ENCODE measurements at places on chromosomes 3 and 15. TPM values are rescaled to one million over a fixed set of nuclear protein-coding genes. Genes with fewer than 3 reads are reported as not detected.

DNA sequence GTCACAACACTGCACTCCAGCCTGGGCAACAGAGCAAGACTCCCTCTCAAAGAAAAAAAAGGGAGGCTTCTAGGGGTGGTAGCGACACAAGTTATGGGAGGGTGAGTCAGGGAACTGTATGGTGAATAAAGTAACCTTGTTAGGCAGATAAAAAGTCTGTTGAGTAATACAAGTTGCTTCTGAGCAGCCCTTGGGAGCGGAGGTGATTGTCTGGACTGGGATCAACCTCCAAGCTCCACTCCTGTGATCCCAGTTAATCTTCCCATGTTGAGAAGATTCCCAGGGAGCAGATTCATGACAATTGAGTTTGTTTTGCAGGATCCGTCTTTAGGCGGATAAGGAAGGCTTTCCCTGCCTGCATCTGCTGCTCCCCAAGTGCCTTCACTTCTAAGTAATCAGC is 335.9 kb downstream of the THSD4 start:
- no peak for DNase-seq

DNA sequence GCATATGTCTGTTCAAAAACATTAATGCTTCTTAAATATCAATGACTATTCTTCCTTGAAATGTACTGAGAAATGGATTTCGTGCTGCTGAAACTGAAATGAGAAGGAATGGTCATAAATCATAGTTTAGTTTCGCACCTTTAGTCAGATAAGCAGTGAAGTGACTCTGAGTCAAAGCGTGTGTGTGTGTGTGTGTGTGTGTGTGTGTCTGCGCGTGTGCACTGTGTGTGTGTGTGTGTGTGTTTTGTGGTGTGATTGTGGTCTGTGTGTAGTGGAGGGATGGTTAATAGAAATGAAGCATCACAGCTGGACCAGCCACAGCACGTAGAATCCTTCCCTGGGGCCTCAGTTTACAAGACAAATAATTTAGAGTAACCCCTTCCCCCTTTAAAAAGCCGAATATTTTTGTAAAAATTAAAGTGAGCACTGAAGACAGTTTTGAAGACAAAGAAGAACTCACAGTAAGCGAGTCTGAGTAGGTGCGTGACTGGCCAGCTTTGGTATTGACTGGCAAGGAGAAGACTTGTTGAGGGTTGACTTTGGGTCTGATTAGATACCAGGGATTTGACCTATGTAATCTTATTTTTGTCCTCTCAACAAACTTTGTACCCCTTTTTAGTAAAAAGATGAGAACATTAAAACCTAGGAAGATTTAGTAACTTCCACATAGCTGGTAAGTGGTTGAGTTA is 202.0 kb upstream of the IL12A start:
- no peak for DNase-seq

Gene ATOSA
- total RNA-seq, result 38.9 TPM

Gene TRIM42
- not detected for total RNA-seq

Gene FETUB
- total RNA-seq, result 23.3 TPM

DNA sequence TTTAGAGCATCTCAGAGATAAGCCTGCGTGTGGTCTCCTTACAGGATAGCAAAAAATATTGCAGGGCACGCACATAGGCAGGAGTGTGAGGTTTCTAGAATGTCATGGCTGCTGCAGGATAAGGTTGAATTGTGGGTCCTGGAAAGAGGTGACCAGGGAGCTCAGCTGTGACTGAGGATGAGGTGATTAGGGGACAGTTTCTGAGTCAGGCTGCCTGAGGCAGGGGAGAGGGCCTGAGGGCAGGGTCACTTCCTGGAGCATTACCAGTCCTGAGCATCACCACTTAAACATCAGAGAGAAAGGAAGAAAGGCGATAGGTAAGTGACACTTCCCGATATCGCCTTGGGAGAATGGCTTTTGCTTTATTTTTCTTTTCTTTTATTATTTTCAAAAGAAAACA is 813.8 kb downstream of the TUSC7 start:
- no peak for DNase-seq

DNA sequence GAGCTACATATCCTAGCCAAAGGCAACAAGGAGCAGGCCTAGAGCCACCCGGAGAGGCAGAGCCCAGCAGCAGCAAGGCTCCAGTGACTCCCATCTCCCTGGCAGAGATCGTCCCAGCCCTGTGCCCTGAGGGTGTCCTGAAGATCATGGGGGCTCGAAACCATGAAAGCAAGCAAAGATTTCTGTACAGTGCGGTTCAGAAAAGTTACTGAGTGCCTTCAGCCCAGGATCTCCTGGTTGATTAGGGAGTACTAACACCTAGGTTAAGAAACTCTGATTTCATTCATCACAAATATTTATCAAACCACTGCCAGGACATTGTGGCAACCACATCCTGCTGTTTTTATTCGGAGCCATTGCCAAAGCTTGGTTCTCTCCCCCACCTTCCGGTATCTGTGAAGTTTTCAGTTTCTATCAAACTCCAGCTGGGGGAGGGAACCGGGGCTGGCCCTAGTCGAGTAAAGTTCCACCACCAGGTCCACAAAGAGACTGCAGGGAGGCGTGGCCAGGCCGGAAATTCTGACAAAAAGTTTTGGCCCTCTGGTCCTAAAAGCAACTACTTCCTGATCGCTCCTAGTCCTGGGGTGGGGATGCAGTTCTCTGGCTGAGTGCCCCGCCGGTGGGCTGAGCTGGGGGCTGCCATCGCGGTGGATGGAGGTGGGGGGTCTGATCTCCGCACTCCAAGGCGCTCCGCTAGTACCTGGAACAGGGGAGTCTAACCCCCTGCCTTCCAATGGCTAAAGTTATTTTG is 1.2 kb downstream of the RAB43 start:
- peak; percentile 63 for DNase-seq

GRCh38 chr3:45786801-45787495 is 9.4 kb downstream of the SLC6A20 start:
- DNase-seq, result no peak

DNA sequence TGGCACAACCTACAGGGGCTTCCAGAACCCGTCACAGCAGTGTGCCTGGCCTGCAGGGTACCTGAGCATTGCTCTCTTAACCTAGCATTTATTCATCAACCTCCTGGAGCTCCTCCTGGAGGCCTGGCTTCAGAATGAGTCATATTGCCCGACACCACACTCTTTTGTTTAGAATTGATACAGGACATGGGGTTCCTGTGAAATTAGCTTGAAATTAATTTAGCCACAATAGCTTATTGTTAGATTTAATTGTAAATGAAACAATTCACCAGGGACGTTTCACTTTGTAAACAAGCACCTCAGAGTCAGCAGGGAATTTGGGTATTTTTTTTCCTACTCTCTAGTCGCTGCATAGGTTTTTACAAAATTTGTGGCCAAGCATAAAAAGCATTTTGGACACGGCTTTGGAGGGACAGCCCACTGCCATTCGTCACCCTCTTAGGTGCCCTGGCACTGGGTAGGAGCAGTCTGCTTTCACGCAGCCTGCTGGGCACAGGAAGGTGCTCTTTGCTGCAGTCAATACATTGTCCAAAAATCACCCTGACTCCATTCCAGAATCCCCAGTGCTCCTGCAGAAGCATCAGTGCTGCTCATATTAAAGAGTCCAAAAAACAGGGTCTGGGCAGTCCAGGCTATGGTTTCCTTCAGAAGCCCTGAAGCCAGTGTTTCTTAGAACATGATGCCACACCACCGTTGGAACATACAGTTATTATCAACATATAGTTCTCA is 60.8 kb upstream of the MEF2A start:
- no peak for DNase-seq

DNA sequence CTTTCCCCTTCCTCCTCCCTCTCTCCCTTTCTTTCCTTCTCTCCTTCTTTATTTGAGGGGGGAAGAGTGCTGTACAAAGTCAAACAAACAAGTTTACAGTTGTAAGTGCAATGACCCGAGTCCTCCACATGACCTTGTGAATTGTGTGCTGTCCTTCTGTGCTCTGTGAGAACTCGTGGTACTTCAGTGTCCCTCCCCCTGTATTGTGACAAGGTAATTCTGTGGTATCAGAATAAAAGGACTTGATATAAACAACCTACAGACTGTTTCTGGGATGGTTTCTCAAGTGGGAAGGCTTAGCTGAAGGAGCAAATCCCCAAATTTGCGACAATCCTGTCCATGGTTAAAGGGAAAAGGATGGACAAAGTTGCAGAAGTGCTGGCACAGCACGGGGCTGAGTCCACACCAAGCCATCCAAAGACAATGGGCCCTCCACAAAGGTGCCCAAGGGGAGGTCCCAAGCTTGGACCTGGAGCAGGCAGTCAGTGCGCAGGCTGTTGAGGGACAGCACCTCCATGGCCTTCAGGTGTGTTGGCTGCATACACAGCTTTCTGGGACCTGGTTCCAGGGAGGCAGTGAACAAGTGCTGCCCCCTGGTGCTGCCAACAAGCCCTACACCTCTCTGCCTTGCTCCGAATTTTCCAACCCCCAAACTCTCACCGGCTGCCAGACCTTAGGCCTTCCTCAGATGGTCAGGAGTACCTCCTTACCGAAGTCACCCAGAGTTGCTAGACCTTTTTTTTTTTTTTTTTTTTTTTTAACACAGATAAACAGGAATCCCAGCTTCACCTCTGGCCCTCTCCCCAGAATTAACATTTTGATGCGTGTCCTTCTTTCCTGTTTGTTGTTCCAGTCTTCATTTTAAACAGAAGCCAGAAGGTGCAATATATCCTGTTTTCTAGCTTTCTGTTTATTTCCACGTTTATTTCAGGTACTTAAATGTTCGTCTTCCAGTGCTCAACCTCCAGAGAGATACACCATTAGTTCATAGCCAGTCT is 2.6 kb upstream of the APEH start:
- no peak for DNase-seq

- DNase-seq, result no peak
Observed at GRCh38 chr3:171871392-171872274, 28.5 kb downstream of the TMEM212 start.

DNA sequence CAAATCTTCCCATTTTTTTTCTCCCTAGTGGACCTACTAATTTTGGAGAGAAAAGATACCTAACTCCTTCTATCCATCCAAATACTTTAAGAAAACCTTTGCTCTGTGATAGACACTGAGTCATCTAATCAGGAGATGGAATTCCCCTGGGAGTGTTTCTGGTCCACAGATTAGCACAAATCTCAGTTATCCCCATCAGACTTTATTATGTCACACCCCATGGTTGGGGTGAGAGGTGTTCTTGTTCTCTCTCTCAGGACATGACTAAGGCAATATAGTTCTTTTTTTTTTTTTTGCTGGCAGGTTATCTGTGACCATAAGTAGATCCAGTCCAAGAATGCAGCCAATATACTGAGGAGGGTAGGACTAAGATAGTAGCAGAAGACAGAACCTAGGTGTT is 15.8 kb downstream of the SLC9A9 start:
- no peak for DNase-seq

- DNase-seq, result no peak
Observed at GRCh38 chr3:122255757-122256439, 69.2 kb upstream of the CSTA start.

Gene TSEN2
- total RNA-seq, result 14.4 TPM

GRCh38 chr3:190116551-190117067 is 4.1 kb downstream of the P3H2 start:
- DNase-seq, result no peak

GRCh38 chr3:141056751-141057171 is 5.6 kb downstream of the SPSB4 start:
- DNase-seq, result no peak

DNA sequence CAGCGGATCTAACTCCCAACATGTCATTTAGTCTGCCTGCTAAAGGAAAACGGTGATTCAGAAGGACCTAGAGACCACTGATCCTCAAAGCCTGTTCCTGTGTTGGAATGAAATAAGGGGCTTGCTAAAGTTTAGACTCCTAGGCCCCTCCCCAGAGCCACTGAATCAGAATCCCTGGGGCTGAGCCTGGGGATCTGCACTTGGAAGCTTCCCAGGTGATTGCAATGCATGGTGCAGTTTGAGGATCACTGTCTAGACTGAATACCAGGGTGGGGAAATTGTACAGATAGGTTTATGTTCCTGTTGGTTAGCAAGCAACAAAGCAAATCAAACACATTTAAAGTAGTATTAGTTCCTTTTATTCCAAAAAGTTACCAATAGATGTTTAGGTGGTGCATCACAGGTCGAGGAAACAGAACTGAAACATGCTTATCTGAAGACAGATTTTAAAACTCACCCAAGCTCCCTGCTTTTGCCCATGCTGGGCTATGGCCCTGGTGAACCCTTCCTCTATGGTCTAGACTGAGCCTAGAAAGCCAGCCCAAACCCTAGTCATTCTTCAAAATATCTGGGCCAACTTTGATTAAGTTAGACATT is 29.6 kb upstream of the SPTBN5 start:
- DNase-seq, result no peak

Gene MKRN3
- 5.5 TPM for total RNA-seq

All from esophagus squamous epithelium (tissue), 5 donors.